ENCODE measurements at places on chromosomes 16 and 17.

DNA sequence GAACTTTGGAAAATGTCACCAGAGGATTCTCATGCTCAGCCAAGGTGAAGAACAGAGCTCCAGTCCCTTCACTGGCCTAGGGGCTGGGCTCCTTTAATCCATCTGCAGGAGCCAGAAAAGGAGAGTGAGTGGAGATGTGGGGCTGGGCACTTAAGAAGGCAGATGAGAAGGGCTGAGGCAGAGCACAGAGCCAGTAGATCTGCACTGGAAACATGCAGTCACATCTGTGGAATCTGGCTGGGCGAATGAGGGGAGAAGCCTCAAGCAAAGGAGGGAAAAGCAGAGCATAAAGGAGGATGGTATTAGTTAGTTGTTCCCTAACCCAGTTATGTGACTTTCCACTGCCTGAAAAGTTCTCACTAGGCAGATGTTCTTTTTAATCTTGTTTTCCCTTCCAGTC, 50.4 kb upstream of the BCAR1 start:
- no peak for DNase-seq

- no peak for DNase-seq
Observed at GRCh38 chr17:50423553-50424159, 2.4 kb upstream of the ACSF2 start.

DNA sequence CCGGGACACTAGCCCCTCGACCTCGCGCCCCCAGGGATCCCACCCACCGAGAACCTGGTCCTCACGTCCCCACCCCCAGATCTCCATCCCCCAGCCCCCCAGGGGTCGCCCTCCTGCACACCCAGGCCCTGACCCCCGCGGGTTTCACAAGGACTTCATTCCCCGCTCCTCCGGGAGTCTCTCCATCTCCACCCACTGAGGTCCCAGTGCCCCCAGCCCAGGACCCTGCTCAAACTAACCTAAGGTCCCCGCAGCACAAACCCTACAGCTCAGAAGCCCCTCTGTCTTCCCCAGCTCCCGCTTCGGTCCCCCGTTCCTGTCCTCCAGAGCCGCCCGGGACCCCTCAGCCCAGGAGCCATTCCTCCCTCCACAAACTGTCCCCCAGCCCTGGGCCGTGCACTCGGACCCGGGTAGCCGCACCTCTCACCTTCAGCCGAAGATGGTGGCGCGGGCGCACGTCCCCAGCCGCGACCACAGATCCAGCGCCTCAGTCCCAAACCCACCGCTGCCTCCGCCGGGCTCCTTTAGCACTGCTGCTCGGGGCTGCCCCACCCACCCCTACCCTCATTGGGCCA, at the start of gene MYH10:
Gene MYH10 (minus strand): TSS at position 499 of the 575 bp plus-strand sequence. CDS start 7,479 bp downstream, outside the sequence.
- DNase-seq, result no peak

DNA sequence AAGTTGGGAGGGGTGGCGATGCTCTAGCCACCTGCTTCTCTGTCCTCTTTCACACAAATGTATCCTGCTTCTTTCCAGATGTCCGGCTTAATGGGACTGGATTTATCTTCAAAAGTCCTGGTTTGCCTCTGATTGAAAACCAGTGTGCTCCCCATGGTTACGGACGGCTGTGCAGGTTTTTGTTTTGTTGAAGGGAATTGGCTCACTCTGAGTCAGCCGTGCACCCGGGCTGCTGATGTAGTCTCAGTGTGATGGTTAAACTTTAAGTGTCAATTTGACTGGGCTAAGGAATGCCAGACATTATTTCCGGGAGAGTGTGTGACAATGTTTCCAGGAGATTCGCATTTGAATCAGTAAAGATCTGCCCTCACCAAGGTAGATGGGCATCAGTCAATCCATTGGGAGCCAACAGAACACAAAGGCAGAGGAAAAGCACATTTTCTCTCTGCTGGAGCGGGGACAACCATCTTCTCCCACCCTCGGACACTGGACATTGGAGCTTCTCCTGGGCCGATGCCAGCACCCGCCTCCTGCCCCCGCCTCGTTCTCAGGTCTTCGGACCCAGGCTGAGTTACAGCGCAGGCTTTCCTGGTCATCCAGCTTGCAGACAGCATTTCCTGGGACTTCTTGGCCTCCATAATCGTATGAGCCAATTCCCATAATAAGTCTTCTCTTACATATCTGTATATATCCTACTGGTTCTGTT, 126.9 kb upstream of the TNRC6C start:
- no peak for DNase-seq

DNA sequence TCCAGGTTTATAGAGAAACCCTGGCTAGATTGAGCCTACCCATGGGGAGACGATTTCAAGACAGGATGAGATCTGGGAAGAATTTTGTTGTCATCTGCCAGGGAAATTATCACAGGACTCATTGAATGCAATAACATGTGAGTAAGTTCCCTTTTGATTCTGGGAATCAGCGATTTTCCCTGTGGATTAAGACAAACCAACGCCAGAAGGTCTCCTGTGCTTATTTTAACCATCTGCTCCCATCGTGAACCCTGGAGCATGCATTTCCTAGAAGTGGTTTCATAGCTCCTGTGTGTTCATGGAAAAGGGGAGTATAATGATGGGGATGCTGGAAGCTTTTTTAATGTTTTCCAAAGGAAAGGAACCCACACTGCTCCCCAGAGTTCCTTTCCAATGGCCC, 21.0 kb upstream of the ARHGAP44 start:
- no peak for DNase-seq

- DNase-seq, result no peak
Observed at GRCh38 chr16:81143921-81144471, 47.8 kb upstream of the GCSH start.

DNA sequence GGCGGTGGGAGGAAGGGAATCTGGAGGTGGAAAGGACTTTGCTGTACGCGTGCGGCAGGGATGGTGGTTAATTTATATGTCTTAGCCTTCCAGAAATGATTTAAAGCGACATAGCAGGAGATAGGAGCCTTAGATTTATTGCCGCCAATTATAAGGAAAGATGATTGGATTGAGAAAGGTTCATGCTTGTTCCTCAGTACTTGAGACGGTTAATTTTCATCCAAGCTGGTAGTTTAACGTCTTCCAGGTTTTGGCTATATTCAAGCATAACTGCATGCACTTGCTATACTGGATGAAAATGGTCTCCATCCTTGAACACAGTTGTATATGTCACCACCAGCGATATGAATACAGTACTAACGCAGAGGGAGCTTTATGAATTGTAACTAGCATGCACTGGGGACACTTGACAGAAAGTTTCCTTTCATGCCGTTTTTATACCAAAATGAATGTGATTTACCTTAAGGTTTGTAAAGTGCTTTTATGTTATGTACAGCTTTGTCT, 610 bp upstream of the PEX12 start:
- no peak for DNase-seq

- peak; percentile 26 for DNase-seq
Observed at GRCh38 chr17:29292071-29292991, 1.6 kb downstream of the NUFIP2 start.

GRCh38 chr17:82414548-82415281, 3.4 kb upstream of the HEXD start:
- peak; percentile 70 for DNase-seq
